ENCODE measurements at places on chromosomes 16 and 17.

- DNase-seq = peak; percentile 86
Measured at GRCh38 chr16:15427648-15428239, 6.6 kb upstream of the BMERB1 start.

GRCh38 chr17:60167065-60167741, 17.4 kb downstream of the CA4 start:
- DNase-seq = no peak

GRCh38 chr16:88014954-88015805, 63.9 kb downstream of the BANP start:
- no peak for DNase-seq

DNA sequence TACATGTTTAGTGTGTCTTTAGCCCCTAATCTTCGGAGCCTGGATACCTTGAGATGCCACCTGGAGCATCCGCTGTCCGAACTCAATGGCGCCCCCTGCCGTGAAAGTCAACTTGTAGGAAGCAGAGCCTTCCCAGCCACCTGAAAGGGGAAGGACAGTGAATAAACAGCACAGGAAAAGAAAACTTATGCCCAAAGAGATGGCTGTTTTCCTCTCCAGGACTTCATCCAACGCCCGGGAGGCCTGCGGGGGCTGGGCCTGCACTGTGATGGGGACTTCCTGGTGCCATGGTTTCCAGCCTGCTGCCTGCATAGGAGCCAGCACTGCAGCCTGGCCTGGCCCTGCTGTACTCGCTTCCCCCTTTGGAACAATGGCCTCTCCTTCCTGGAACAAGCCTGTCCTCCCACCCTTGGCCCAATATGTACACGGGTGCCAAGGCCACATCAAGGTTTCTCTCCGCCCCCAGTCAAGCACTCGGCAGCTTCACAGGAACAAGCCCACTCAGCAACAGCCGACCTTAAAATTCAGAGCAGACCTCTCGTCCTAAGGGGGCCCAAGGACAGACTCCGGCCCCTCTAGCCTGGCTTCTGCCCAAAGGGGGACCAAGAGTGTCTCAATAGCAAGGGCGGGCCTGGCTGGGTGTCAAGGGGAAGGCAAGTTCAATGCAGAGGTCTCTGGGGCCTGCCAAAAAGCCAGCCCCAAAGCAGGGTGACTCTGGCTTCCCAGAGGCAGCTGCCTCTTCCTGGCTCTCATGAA, 4.5 kb upstream of the UNC13D start:
- peak; percentile 66 for DNase-seq

GRCh38 chr17:36000732-36001109, 632 bp downstream of the CCL15 start:
- no peak for DNase-seq

DNA sequence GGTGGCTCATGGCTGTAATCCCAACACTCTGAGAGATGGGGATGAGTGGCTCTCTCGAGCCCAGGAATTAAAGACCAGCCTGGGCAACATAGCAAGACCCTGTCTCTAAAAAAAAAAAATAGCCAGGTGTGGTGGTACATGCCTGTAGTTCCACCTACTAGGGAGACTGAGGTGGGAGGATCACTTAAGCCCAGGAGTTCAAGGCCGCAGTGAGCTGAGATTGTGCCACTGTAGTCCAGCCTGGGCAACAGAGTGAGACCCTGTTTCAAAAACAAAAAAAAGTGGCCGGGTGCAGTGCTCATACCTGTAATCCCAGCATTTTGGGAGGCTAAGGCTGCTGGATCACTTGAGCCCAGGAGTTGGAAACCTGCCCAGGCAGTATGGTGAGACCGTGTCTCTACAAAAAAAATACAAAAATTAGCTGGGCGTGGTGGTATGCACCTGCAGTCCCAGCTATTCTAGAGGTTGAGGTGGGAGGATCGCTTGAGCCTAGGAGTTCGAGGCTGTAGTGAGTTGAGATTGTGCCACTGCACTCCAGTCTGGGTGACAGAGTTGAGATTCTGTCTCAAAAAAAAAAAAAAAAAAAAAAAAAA, 3.0 kb downstream of the C16orf54 start:
- no peak for DNase-seq

DNA sequence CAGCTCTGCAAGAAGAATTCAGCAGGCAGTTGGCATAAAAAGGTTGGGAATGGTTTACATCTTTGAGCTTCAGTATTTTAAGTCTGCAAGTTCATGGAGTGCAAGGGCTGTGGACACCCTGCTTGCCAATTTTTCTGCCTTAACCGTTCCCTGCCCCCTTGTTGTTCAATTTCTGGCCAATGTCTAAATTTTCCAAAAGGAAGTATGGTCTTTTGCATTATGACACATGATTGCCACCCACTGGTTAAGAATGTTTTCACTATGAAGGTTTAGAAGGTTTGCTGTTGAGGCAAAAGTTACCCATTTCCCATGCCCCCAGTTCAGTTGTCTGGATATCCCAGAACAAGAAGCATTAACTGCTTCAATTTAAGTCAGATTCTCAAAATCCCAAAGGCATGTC, 441.9 kb downstream of the CDH13 start:
- DNase-seq = no peak

GRCh38 chr17:40793832-40794231, 5.9 kb downstream of the KRT28 start:
- DNase-seq = no peak

DNA sequence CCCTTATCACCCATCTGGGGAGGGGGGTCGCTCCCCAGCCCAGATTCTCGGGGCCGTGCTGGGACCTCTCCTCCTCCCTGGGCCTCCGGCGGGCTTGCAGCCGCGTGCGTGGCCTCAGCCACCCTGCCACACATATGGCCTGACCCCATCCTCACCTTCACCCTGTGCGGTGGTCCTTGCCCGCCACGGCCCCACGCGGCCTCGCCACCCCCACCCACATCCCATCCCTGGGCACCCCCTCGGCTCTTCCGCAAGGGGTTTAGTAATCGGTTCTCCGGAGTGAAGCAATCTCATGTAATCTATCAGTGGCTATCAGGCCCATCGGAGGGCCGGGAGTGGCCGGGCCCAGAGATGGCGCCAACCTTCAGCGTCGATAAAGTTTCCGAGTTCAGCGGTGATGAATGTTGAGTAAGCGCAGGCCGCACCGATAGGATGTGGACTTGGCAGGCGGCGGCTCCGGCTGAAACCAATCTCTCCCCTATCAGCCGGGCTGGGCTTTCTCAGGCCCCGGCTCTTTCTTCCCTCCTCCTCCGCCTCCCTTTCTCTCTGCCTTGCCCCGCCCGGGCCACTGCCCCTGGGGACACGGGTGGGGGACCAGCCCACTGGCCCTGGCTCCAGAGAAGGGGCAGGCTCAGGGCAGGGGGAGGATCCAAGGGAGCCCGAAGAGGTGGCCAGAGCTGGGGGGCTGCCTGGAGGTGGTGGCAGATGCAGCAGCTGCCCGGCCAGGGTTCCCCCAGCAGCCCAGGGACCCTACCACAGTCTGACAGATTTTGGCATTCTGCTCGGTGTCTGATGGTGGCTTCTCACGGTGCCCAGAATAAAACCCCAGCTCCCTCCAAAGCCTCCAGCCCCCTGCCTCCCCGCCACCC, 20.8 kb downstream of the ZFPM1 start:
- peak; percentile 89 for DNase-seq

GRCh38 chr17:34195987-34196386, 59.1 kb upstream of the CCL2 start:
- DNase-seq = no peak

Data from erythroblast (primary cell).